ENCODE measurements at places on chromosomes 5 and 9.

GRCh38 chr5:133357758-133358157 lies 254.6 kb downstream of the FSTL4 start:
- no peak for DNase-seq

DNA sequence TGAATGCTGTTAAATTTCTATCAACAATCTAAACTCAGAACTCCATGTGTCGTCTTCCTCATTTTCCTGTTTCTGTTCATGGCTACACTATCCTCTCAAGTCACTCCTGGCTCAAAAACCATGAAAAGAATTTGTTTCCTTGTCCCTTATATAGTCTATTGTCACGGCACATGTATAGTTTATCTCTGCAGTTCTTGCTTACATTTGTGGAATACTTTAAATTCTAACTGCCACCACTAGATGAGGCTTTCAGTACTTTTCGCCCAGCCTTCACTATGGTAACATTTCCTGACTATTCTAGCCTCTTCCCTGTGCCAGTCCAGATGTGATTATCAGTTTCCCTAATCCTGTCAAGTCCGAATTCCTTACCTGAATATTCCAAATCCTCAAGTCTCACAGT lies 34.6 kb downstream of the PKD2L2 start:
- DNase-seq = no peak

GRCh38 chr5:173498286-173498685 lies 118.2 kb downstream of the BOD1 start:
- DNase-seq = no peak

- DNase-seq = no peak
Measured at GRCh38 chr9:22148528-22148875, 139.4 kb upstream of the CDKN2B start.

- no peak for DNase-seq
Measured at GRCh38 chr5:150647275-150648251, 7.1 kb downstream of the SYNPO start.

Data from SK-N-MC (cell line).